H7 (cell line): ENCODE measurements at places on chromosomes 13 and 19. TPM values are rescaled to one million over a fixed set of nuclear protein-coding genes. Genes with fewer than 3 reads are reported as not detected.

- no peak for DNase-seq
Observed at GRCh38 chr13:114258589-114258988, 22.8 kb upstream of the UPF3A start.

- DNase-seq = peak; percentile 23
Observed at GRCh38 chr19:32691291-32691951, at the start of gene NUDT19. TSS of gene NUDT19 (plus strand) at chr19:32691821. CDS start at chr19:32691961, 140 bp downstream.

- no peak for DNase-seq
Observed at GRCh38 chr13:33452873-33453517, 167.4 kb upstream of the STARD13 start.

GRCh38 chr13:111384441-111385182 lies 64.2 kb downstream of the TEX29 start:
- DNase-seq = no peak

ATP4B gene
- total RNA-seq = 0.48 TPM in 1 of 2 replicates, not detected in the other
